ENCODE measurements at places on chromosomes 12 and 14.

DNA sequence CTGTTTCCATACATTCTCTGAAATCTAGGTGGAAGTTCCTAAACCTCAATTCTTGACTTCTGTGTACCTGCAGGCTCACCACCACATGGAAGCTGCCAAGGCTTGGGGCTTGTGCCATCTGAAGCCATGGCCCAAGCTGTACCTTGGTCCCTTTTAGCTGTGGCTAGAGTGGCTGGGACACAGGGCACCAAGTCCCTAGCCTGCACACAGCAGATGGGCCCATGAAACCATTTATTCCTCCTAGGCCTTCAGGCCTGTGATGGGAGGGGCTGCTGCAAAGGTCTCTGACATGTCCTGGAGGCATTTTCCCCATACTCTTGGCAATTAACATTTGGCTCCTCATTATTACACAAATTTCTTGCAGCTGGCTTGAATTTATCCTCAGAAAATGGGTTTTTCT, 40.0 kb upstream of the COCH start:
- no peak for DNase-seq

GRCh38 chr12:95949477-95950206, 6.5 kb downstream of the AMDHD1 start:
- DNase-seq = no peak

DNA sequence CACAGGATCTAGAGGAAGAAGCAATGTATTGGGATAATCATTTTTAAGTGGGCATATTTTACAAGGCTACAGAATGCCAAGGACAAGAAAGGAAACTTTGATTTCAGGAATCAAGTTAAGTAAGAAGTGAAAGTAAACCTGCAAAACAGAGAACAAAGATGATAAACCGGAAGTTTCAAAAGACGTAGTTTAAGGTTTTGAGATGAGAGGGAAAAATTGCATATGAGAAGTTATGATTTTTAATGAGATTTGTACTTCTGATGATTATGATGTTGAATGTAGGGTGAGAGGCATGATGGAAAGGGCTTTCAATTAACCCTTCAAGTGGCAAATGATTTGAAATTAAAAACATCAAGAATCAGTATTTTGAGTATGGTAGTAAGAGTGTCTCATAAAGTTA, 134.9 kb downstream of the CAPZA3 start:
- no peak for DNase-seq

GRCh38 chr12:20507056-20507455, 138.7 kb downstream of the PDE3A start:
- no peak for DNase-seq

GRCh38 chr14:102275866-102276265, 29.1 kb downstream of the MOK start:
- DNase-seq = no peak

DNA sequence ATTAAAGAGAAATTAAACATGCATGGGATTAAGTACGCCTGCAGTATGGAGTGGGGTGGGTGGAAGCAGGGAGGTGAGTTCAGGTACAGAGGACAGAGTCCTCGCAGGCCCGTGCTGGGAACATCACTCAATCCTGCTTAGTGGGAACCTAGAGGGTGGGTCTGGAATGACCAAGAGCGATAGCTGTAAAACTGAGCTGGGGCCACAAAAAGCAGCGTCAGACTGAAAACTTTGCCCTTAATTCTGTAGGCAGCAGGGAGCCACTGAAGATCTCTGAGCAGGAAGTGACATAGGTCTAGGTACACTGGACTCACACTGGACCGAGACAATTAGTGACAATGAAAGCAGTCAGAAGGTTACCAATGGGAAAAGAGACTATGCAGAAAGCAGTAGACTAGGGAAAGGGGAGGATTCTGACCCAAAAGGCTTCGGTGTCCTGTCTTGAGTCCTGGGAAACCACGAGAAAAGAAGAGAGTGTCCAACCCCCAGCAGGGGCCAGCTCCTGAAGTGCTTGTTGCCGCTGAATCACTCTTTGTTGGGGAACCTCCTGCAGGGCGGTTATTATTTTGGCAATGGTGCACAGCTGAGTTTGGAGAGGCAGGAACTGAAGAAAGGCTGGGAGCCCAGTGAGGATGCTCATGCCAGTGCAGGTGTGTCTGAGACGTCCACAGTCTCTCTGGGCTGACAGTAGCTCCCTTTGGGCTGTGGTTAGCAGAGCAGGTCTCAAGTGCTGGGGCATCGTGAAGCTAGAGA, 97.4 kb downstream of the PLXNC1 start:
- DNase-seq = no peak

- no peak for DNase-seq
Measured at GRCh38 chr12:11765421-11765816, 115.9 kb downstream of the ETV6 start.

- DNase-seq = peak; percentile 96
Measured at GRCh38 chr12:122500685-122501488, at the start of gene ZCCHC8. ZCCHC8 (minus strand) TSS chr12:122500932; CDS start chr12:122500840, 92 bp downstream.

GRCh38 chr12:77915071-77915600, 84.4 kb downstream of the NAV3 start:
- no peak for DNase-seq

DNA sequence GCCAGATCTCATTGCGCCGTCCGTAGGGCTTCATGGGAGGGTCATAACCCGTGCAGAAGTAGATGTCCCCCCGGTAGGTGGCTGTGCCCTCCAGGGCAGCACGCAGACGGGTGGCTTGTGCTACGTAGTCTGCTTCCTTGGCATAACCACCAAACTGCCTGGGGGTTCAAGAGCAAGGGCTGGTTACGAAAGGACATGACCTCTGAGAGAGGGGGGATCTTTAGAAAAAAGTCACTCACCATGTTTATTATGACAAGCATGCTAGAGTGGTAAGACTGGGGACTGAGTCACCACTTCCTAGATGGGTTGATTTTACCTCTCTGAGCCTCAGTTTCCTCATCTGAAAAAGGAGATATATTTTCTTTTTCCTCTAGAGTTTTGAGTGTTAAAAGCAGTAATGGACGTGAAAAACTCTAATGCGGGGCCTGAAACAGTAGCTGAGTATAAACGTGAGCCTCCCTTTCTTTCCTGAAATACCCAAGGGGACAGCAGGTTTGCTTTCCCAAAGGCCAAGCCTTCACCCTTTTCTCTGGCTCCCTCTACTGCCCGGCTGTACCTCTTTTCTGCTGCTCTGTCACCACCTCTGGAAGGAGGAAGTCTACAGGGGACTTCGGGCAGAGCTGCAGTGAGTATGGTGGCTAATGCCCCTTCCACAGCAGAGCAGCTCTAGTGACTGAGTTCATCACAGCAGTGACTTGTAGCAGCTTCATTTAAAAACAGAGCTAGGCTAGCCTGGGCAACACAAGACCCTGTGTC, 23.5 kb upstream of the GPRC5D start:
- DNase-seq = peak; percentile 44
